Cortex of kidney (tissue), 1 donor: ENCODE measurements at places on chromosomes 5 and 9.

DNA sequence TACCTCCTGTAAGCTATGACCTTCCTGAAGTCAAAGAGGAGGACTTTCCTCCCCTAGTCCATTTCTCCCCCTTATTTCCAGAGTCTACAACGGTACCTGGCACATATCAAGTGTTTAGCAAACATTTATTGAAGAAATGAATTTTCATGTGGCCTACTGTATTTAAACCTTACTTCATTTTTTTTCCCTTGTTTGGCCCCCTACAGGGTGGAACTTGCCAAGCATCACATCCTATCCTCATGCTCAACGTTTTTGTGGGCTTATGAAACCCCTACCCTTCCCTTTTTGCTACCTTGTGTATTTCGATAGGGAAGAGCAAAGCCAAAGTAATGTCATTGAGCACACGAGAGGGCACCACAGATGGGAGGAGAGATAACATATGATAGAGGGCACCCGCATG lies 1857.8 kb upstream of the WWC1 start:
- DNase-seq: no peak

GRCh38 chr5:53929570-53929969 lies 369.1 kb downstream of the NDUFS4 start:
- no peak for DNase-seq

GRCh38 chr9:6581253-6581652 lies 64.3 kb downstream of the GLDC start:
- no peak for DNase-seq

DNA sequence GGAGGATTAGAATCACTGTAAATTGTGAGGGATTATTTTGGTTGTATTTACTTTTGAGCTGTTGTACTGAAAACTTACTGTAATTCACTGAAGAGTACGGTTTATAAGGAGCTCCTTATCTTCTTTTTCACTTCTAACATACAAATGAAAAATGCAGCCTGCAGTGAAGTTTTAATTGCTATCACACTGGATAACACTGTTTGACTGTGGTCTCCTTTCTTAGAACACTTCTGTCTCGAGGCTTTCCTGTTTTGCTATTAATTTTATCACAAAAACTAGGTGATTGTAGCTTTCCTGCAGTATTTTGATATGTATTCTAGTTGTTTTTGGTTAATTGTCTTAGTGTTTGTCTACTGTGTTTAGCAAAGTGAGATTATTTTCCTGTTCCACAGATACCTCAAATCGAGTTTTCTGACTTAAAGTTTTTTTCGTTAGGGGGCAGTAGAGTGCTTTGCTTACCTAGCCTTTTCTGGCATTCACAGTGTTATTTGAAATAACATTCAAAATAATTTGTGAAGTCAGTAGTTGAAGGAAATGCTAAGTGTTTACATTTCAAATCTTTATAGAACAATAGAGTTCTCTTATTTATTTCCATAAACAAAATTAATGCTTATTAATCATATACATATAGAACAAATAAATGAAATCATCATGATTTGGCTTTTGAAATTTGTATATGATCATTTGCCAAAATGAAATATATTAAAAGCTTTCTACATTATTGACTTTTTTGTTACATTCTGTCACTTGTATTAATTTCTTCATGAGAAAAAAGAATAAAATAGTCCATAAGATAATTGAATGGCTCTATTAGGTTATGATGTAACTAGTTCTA lies 52.9 kb downstream of the COMMD10 start:
- DNase-seq: no peak

- DNase-seq: no peak
Observed at GRCh38 chr9:113640418-113640817, 176.9 kb downstream of the RGS3 start.

DNA sequence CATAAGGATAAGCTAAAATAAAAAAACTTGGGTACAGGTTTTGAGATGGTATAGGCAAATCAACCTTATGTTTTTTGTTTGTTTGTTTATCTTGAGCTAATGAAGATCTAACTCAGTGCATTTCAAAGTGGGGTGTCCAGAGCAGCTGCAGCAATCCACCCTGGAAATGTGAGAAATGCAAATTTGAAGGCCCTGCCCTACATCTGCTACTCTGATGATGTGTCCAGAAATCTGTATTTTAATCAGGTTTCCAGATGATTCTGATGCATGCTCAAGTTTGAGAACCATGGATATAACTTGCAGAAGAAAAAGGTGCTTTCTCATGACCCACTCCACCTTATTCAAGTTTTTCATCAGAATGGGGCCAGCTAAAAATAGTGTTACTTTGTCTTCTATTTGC lies 467.0 kb downstream of the NTRK2 start:
- DNase-seq: no peak

DNA sequence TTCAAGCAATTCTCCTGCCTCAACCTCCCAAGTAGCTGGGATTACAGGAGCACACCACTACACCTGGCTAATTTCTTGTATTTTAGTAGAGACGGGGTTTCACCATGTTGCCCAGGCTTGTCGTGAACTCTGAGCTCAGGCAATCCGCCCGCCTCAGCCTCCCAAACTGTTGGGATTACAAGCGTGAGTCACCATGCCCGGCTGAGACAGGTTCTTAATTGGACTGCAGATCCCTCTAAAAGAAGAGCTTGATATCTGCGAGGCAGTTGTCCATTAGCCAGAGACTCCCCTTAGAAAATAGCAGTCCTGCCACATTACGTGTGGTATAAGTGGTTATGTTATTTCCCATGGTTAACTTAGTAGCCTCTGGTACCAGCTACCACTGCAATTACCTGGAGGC lies 46.6 kb upstream of the NPR3 start:
- no peak for DNase-seq

GRCh38 chr9:114723931-114724330 lies 41.9 kb upstream of the TEX48 start:
- DNase-seq: no peak

DNA sequence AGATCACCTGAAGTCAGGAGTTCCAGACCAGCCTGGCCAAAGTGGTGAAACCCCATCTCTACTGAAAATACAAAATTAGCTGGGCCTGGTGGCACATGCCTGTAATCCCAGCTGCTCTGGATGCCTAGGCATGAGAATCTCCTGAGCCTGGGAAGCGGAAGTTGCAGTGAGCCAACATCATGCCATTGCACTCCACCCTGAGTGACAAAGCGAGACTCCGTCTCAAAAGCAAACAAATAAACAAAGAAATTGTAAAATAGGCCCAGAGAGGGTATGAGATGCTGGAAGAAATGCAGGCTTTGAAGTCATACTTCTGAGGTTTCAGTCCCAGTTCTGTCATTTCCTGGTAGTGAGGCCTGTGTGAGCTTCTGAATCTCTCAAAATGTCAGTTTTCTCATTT lies 5.3 kb upstream of the ARHGEF37 start:
- DNase-seq: no peak

DNA sequence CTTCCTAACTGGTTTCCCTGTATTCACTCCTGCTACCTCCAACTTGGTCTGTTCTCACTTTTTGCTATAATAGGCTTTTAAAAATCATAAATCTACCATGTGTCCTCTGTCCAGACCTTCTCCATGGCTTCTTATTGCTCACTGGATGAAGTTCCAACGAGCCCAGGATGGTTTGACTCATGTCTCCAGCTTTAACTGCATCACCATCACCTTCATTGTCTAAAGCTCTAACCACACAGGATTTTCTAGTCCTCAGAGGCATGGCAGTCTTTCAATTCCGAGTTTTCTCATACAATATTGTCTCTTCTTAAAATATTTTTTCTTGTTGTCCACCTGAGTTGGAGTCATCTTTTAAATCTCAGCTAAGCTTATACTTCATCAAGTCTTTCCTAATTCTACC lies 49.3 kb downstream of the PDCD1LG2 start:
- DNase-seq: no peak

GRCh38 chr9:92097997-92098482 lies 17.2 kb downstream of the SPTLC1 start:
- DNase-seq: no peak

GRCh38 chr9:76662476-76663281 lies 101.6 kb upstream of the PCA3 start:
- no peak for DNase-seq

- no peak for DNase-seq
Observed at GRCh38 chr9:128412120-128412790, 8.4 kb upstream of the CERCAM start.

- no peak for DNase-seq
Observed at GRCh38 chr9:95629585-95629984, 112.8 kb upstream of the PTCH1 start.

GRCh38 chr9:126604059-126605055 lies 9.4 kb upstream of the LMX1B start:
- no peak for DNase-seq

DNA sequence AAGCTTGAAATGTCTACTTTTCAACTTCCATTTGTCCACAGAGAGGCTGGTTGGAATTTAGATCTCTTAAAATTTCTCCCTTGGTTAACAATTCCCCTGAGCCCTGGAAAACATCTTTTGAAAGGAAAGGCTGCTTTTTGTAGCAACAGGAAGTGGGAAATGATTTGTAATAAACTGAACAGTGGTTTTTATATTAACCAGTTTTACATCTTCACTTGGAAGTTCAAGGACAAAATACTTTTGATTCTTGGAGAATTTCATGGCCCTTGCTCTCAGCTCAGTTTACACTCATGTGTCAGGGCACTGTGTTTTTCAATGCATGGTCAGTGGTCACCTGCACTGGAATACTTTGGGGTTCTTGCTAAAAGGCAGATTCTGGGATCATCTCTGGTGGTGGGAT lies 9.9 kb downstream of the MLANA start:
- no peak for DNase-seq

- no peak for DNase-seq
Observed at GRCh38 chr9:126240835-126241234, 85.8 kb upstream of the MVB12B start.

- DNase-seq: no peak
Observed at GRCh38 chr5:53667621-53668020, 107.2 kb downstream of the NDUFS4 start.

DNA sequence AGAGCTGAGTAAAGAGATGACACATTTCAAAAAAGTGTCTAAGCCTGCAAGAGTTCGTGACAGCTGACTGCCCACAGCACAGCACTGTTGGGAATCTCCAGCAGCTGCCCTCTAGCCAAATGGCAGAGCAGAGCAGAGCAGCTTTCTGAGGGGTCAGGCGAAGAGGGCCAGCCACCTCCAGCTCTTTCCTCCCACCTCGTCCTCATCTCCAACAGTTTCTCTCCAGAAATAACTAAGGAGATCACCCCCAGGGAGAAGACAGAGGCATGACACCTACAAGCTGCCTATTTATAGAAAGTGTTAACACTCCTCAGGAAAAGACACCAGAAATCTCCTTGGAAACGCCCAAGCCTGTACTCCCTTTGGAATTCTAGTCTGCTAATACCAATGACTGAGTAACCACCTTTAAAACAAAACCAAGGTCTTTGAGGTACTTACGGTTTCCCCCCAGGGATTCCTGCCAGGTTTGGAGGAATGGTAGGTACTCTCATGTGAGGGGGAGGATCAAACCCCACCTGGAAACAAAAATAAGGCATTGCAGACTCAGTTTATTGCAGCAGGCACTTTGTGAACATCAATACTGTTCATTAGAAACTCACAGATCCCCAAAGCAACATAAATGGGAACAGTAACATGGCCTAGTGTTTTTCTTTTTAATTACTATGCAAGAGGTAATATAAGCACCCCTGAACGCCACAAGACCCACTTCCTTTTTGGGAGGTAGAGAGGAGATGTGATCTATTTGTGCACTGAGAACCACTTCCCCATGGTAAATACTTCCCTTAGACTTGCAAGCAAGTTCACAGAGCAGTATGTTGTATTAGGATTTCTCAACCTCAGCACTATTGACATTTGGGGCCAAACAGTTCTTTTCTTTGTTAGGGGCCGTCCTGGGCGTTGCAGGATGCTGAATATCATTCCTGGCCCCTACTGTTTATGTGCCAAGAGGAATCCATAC lies 79.3 kb downstream of the TLE1 start:
- DNase-seq: no peak

- no peak for DNase-seq
Observed at GRCh38 chr9:91481972-91482371, 58.3 kb upstream of the NFIL3 start.

DNA sequence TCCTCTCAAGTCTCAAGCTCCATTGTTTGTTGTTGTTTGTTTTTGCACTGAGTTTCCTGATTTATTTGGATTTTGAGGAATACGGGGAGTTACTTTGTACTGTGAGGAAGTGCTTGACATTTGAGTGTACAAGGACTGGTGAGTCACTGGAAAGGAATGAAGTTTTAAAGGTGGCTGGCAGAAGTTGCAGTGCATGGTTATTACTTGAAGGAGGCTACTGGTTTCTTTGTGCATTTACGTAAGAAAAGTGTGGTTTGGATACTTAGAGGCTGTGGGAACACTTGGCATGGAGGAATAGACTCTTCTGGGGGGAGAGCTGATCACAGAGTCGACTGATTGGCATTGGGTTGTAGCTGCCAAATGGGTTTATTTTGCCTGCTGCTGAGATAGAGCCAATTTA lies 919.0 kb downstream of the TAF11L14 start:
- DNase-seq: no peak

DNA sequence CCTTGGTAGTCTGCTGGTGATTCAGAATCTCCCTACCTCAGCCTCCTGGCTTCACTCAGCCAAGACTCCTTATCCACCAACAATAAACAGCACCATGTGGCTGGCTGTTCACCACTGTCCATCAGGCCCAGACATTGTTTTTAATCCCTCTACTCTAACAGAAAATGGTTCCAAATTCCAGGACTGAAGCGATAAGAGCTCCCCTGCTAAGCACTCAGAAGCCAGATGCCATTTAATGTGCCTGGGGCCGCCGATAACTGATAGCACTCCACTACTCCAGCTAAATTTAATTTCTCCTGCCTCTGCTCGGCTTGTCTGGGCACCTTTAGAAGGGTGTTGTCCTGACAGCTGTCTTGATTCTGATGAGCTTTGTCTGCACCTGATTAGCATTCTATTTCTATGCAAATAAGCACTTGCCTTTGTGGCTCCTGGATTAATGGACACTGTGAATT lies 47.1 kb downstream of the ZNF622 start:
- DNase-seq: no peak

DNA sequence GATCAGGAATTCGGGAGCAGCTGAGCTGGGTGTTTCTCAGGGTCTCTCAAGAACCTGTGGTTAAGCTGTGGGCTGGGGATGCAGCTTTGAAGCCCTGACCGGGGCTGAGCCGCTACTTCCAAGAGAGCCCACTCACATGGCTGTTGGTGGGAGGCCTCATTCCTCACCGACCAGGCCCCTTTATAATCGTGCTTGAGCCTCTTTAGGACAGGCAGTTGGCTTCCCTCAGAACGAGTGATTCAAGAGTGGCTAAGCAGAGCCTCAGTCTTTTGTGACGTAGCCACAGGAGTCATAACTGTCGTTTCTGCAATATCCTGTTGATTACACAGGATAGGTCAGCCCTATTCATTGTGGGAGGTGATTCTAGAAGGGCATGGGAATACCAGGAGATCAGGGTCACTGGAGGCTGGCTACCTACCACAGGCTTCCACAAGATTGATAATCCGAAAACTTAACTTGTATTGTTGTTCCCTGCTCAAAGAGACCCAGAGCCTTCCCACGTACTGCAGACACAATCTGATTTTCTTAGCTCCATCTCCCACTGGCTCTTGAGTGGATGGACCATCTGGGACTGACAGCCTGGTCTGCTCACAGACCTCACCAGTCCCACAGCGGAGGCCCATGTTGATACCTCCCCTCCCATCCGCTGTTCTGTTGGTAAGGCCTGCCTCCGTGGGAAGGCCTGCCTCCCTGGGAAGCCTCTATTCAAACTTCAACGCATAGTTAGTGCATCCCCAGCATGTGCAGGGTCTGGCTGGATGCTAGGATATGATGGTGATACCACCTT lies 3.0 kb upstream of the ERGIC1 start:
- no peak for DNase-seq
